ENCODE measurements at places on chromosomes 6 and 20.
A peak's percentile ranks its signal among the peaks of the same experiment; 100 is the strongest.

DNA sequence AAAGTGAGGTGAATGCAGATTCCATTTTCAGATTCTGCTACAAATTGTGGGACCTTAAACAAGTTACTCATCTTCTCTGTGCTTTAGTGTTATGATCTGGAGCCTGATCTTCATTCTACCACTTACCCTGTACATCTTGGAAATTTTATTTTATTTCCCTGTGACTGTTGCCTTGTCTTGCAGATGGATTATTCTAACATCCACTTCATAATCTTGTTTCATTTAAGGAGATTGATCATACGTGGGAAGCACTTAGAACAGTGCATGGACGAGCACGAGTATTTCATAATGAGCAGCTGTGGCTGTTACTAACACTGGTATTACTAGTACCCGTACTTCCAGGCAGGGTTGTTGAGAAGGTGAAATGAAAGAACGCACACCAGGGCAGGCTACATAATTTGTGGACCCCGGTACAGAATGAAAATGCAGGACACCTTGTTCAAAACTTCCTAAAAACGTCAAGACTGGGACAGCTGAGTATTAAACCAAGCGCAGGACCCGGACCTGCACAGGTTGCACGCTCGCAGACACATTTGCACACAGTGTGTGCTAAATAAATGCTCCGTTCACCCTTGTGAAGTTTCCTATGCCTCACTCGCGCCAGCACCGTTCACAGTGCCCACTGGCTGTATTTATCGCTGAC is 535 bp upstream of the CCDC170 start:
- no peak for DNase-seq

- DNase-seq = peak; percentile 17
Observed at GRCh38 chr6:75283907-75284631, 523 bp downstream of the TMEM30A start.

DNA sequence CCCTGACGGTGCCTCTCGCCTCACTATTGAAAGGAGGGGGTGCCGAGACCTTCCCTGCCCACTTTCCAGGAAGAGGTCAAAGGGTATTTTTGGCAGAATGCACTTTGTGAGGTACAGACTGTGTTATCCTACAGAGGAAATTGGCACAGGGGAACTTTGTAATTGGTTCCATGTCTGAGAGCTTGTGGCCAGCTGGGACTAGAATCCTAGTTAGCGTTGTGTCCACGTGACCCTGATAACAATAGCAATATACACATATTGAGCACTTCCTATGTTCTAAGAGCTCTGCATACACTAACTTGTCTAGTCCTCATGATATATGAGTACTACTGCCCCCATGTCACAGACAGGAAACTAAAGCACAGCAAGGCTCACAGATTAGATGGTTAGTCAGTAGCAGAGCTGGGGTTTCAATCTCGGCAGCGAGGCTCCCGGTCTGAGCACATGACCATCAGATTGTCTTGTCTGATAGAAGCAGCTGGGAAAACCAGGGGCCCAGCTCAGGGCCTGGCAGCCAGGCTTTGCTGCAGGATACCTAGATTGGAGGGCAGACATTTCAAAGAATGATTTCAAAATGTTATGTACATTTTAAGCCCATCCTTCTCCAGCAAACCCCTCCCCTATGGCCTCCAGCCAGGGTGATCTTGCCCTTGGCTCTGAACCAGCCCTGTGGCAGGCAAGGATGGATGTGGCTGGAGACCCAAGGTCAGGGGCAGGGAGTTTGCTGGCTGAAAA is 1.4 kb downstream of the MAPK13 start:
- peak; percentile 41 for DNase-seq

DNA sequence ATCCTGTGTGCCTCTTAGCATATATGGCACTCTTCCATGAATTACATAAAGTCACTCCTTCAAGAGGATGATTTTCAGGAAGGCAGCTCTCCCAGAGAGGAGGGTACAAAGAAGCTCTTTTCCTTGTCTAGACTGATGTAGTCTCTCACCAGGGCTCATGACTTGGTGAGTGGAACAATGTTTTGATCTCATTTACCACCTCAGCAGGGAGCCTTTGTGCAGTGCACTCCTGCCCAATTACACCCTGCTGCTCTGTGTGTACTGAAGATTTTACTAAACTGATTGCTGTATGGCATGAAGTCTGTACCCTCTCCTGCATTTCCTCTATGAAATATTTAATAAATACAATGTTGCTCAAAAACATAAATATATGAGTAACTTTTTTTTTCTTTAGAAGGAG is 598.3 kb upstream of the HS3ST5 start:
- DNase-seq = no peak

GRCh38 chr6:72621291-72622093 is at the start of gene KCNQ5:
Gene KCNQ5, plus strand, starts transcription at chr6:72622064.
- DNase-seq = no peak

DNA sequence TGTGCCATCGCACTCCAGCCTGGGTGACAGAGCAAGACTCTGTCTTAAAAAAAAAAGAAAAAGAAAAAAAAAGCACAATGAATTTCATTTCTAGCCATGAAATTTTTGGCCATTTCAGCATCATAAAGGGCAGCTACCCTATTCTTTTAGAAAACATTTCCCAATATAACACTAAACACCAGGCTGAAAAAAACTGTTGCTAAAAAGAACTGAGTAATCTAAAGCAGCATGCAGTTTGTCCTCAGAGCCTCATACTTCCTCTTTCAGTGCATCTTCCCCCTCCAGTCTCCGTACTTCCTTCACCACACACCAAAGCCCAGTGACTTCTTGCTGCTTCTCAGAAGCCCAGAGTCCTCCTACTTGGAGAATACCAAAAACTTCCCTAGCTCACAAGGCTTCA is 5.6 kb upstream of the IFNGR1 start:
- DNase-seq = no peak

- no peak for DNase-seq
Observed at GRCh38 chr6:1024587-1024986, 287.3 kb upstream of the FOXQ1 start.

GRCh38 chr20:47348539-47349142 is 7.9 kb downstream of the ZMYND8 start:
- no peak for DNase-seq

DNA sequence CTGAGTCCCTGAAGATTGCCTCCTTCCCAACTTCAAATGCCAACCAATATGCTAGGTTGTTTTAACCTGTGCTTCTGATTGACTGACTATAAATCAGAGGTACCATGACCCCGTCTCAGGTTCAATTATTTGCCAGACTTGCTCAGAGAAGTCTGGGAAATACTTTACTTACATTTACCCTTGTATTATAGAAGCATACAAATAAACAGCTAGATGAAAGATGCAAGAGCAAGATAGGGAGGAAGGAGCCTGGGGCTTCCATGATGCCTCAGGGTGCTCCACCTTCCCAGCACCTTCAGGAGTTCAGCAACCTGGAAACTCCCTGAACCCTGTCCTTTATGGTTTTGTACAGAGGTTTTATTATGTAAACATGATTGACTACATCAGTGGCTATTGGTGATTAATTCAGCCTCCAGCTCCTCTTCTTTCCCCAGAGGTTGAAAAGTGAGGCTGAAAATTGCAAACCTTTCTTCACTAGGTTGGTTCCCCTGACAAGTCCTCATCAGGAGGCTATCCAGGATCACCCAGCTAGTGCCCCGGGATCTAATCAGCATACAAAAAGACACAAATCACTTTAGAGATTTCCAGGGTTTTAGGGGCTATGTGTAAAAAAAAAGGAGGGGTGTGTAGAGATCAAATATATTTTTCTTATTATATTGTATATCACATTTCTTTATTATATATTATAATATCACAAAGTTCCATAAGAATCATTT is 547.7 kb downstream of the EPM2A start:
- no peak for DNase-seq

DNA sequence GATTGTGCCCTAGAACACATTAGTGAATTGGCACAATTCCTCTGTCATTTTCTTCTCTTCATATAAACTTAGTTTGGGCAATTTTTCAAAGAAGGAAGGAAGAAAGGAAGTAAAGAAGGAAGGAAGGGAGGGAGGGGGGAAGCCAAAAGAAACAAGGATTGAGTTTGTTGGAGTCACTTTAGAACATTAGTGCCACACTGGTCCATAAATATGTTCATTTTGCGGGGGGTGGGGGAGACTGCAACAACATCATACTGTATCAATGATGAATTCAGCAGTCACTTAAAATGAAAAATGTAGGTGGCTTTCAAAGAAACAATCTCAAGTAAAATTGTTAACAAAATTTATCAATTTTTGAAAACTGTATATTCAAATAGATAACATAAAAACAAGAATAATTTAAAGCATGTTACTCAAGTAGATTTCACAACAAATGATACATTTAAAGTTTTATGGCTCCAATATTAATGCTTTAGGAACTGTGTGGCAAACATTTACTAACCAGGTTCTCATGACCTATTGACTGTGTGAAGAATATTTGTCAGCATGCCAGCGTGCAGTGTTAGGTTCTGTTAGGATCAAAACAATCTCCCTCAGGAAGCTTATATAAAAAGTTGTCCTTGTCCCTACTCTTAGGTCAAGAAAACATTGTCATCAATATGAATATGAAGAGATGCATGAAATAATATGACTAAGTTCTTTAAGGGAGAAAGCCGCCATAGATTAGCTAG is 208.1 kb upstream of the AGPAT4 start:
- no peak for DNase-seq

DNA sequence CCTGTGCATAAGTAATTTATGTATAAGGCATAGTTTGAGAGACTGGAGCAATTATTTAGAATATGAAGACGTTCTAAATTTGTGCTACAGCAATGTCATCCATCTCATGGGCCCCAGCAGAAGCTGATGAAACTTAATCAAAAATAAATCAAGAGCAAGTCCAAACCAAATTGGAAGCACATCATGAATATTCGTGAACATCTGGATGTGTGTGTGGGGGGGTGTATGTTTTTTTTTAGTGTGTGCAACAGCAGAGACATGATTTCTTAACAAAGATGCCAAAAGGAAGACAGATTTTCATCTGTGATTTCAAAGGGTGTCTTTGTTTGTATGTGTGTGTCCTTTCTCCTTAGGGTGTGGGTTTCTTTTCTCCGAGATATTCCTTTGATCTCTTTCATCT is 58.9 kb downstream of the SASH1 start:
- no peak for DNase-seq

- DNase-seq = no peak
Observed at GRCh38 chr20:51799401-51799860, 2.9 kb downstream of the SALL4 start.

GRCh38 chr6:10316373-10316721 is 98.5 kb downstream of the TFAP2A start:
- peak; percentile 83 for DNase-seq

GRCh38 chr20:7637184-7637583 is 303.1 kb downstream of the HAO1 start:
- DNase-seq = no peak

DNA sequence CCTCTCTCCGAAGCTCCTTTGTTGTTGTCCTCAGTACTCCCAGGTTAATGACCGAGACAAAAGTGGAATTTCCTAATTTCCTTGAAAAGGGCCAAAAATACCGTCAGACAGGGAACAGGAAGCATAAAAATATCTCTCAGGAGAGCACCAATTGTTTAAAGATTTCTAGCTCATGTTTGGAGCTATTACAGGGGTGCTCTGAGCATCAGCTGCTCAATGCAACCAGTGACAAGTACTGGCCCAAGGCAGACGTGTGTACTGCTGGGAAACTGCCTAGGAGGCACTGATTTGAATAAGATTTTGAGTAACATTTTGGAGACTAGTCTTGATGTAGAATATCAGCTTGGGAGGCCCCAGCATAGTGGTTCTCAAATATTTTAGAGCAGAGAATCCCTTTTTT is 17.3 kb downstream of the LAMA4 start:
- no peak for DNase-seq

GRCh38 chr6:37704923-37705238 is 7.2 kb upstream of the MDGA1 start:
- DNase-seq = no peak

DNA sequence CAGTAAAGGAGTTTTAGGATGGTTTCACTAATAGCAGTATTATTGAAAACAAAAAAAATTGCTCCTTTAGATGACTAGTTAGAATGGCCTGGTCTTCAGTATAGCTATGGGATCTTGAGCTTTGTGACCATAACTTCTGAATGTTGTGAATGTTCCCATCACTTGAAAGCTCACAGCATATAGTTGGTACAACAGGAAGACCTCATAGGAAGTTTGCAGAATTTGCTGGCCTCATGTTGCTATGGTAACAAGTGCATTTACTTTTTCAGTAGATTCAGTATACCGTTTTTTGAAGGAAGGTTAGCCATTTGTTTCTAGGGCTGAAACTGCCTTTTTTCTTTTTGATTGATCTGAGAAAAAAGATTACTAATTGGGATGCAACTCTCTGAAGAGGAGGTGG is 8.3 kb downstream of the PHF3 start:
- no peak for DNase-seq

DNA sequence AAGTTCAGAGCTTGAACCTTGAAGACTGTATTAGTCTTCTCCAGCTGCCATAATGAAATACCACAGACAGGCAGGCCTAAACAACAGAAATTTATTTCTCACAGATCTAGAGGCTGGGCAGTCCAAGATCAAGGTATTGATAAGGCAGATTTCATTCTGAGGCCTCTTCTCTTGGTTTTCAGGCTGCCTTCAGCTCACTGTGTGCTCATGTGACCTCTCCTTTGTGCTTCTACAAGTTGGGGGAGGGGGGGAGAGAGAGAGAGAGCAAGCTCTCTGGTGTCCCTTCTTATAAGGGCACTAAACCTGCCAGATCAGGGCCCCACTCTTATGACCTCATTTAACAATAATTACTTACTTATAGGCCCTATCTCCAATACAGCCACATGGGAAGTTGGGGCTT is 102.6 kb upstream of the RSPO3 start:
- DNase-seq = no peak

DNA sequence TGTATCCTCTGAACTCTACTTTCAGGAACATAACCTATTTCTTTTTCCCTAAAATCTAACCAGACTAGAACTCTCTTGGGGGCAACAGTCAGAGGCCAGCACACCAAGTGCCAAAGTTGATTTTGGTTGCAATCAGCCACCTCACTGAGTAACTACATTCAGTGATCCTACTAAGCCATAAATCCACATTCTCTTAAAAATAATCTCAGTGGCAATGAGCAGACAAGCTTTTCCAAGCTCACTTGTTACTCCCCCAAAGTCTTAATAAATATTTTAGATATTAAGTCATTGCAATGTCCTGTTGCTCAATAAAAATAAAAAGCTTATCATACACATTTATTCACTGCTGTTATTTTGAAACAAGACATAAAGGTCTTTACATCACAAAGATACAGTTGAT is 9.8 kb downstream of the RGS17 start:
- peak; percentile 52 for DNase-seq

DNA sequence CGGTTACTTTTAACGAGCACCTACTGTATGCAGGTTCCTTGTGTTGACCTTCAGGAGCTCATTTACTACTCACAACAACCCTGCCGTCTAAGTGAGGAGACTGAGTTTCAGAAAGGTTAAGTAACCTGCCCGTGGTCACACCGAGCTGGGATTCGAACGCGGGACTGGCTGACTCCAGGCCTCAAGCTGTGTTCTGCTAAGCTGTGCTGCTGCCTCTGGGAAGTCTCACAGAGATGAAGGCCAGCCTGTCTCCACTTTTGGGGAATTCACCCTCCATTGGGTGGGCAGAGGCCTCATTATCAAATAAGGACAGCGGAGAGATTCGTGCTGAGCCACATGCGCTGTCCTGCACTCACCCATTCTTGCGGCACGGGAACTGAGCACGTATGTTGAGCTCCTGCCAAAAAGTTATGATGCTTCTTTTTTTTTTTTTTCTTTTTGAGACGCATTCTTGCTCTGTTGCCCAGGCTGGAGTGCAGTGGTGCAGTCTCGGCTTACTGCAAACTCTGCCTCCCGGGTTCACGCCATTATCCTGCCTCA is 25.9 kb upstream of the MYT1 start:
- DNase-seq = no peak

- DNase-seq = no peak
Observed at GRCh38 chr20:57022306-57022705, 244.1 kb downstream of the BMP7 start.

Measured in NCI-H226 (cell line).